ENCODE measurements at places on chromosomes 5 and 9. TPM values are rescaled to one million over a fixed set of nuclear protein-coding genes. Genes with fewer than 3 reads are reported as not detected.

DNA sequence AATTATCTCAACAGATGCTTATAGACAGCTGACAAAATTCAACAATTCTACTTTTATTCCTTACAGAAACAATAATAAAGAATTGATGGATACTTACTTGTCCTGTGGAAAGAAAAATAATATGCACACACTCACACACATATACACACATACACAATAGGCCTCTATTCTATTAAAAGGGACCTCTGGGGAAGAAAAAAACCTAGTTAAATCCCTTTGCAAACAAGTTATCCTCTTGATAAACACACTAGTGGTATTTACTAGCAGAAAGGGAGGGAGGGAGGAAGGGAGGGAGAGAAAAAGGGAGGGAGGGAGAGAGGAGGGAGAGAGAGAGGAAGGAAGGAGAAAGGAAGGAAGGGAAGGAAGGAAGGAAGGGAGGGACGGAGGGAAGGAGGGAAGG is 486.4 kb downstream of the HINT1 start:
- no peak overlapping the region for H3K4me3 ChIP-seq
- no peak overlapping the region for H3K27ac ChIP-seq
- no peaks in the 10 kb centered on the region for H3K27me3 ChIP-seq

DNA sequence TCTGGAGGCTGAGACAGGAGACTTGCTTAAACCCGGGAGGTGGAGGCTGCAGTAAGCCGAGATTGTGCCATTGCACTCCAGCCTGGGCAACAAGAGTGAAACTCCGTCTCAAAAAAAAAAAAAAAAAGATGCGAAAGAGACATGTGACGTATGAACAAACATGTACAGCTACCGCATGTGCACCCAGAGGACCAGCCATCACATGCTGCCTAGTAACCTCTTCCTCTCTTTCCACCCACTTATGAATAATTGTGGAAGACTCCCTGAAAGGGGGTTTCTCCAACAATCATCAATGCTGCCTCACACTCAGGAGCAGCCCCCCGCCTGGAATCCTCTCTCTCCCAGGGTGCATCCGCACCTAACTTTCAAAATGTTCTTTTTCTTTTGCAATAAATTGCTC is 2.2 kb downstream of the SARDH start:
- no peak overlapping the region for H3K27ac ChIP-seq
- peaks cover 4% of the 10 kb centered on the region for H3K4me1 ChIP-seq
- no peaks in the 10 kb centered on the region for H3K36me3 ChIP-seq
- H3K27me3 ChIP-seq: no peaks in the 10 kb centered on the region
- no peak for DNase-seq

DNA sequence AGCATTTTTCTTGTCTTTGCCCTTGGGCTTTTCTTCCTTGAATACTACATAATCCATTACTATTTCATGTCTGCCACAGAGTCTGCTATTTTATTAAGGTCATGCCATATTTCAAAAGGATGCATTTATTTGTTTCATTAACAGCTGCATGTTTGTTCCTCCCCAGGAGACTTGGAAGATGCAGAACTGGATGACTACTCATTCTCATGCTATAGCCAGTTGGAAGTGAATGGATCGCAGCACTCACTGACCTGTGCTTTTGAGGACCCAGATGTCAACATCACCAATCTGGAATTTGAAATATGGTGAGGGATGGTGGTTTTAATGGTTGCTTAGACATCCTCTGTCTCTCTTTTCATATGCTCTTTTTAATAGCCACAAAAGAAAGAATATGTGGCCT is 4.0 kb downstream of the IL7R start:
- no peaks in the 10 kb centered on the region for H3K27me3 ChIP-seq
- peaks cover 70% of the 10 kb centered on the region for H3K4me1 ChIP-seq
- H3K4me3 ChIP-seq: peak overlapping the region; percentile 84
- no peak for DNase-seq
- peak overlapping the region; percentile 78 for H3K27ac ChIP-seq

DNA sequence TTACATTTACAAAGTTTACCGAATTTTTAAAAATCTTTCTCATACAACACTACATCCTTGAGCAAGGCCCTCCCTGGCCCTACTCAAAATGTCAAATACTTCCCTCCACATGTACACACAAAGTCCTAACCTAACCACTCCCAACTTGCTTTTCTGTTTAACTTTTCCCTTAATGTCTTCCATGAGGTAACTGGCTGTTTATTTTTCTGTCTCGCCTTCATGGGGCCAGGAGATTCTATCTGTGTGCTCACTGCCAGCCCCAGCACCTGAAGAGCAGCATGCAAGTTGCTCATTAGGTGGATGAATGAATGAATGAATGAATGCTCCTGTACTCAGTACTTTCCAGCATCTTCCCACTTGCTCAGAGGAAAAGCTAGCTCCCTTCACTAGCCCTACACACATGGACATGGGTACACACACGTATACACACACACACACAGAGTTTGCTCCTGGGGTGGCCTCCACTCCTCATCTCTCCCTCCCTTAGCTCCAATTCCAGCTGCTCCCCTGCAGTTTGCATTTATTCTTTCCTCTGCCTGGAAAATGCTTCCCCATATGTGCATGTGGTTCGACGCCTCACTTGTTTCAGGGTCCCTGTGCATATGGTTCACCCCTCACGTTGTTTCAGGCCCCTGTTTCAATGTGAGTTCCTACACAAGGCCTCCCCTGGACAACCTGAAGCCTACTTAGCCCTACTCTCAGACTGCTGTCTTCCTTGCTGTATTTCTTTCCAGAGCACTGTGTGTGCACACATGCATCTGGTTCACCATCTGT is 165.2 kb downstream of the ROR2 start:
- no peak for DNase-seq
- H3K27me3 ChIP-seq: peaks cover 24% of the 10 kb centered on the region
- no peaks in the 10 kb centered on the region for H3K36me3 ChIP-seq
- H3K4me1 ChIP-seq: no peaks in the 10 kb centered on the region
- H3K4me3 ChIP-seq: no peak overlapping the region

DNA sequence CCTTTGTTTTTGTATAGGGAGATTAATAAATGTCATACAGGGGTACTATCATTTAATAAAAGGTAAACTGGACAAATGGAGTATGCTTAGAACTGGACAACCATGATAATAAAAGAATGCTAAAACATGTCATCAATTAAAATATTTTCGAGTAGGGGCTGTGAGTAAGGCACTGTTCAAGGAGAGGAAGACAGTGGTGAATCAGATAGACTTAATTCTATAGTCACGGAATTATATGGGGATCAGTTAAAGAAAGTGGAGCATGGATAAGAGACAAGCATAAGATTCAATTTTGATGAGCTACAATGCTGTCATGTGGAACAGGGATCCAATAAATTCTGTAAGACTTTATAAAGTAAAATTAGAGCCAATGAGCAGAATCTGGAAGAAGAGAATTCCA is 104.5 kb downstream of the HMHB1 start:
- H3K4me3 ChIP-seq: no peak overlapping the region
- no peak overlapping the region for H3K27ac ChIP-seq
- peaks cover 3% of the 10 kb centered on the region for H3K4me1 ChIP-seq
- peaks cover 17% of the 10 kb centered on the region for H3K27me3 ChIP-seq
- H3K36me3 ChIP-seq: no peaks in the 10 kb centered on the region
- DNase-seq: no peak

Gene ACER2
- 1.0 TPM for total RNA-seq

Gene SAXO1
- total RNA-seq: not detected

DNA sequence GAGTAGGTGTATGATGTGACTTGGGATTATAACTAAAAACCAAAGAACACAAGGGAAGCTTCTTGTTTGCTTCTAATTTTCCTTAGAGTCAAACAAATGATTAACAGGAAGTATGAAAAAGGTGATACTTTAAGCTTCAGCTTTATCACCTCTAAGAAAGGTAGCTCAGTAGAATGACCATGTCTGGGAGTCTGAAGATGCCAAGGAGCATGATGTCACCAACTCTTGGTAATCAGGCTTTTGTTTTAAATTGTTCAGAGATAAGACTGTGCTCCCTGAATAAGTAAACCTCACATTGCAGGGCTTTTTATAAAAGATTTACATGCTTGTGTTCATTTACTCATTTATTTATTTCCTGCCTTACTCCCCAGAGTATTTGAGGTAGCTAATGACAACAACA is 169.9 kb downstream of the FER start:
- no peak overlapping the region for H3K27ac ChIP-seq
- no peaks in the 10 kb centered on the region for H3K27me3 ChIP-seq
- no peak overlapping the region for H3K4me3 ChIP-seq
- no peaks in the 10 kb centered on the region for H3K4me1 ChIP-seq
- DNase-seq: no peak

DNA sequence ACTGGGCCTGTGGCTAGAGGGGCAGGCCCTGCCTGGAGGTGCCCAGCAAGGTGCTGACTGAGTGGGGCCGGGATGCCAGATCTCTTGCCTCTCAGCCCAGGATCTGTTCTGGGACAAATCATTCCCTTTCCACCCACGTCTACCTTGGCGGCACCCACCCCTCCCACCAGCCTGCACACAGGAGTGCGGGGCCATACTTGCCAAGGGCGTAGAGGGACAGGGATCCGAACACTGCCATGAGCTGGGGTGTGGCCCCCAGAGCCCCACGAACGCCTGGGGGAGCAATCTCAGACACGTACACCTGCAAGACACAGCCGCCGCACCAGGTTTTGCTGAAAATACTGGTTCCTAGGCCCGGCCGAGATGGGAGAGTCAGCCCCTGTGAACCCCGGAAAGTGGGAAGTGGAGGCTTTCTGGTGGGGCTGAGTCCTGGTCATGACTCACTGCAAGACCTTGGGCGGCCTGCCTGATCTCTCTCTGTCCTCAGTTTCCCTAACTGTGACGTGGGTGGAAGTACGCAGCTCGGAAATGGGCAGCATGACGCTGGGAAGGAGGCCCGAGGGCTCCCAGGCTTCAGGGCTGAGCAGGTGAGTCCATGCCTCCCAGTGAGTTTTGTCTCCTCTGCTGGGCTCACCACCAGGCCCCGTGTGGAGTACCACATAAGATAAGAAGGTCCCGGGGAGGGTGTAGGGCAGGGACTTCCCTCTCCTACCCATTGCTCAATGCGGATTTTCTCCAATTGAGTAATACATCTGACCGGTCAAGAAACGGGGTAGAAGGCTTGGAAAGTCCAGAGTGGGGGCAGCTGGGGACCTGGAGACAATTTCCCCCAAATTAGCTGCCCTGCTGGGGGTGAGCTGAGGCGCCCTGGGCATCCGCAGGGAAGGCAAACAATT is 2.6 kb downstream of the SLC2A6 start:
- no peak overlapping the region for H3K27ac ChIP-seq
- peaks cover 11% of the 10 kb centered on the region for H3K4me1 ChIP-seq
- peaks cover 3% of the 10 kb centered on the region for H3K27me3 ChIP-seq
- no peak for DNase-seq

Measured in activated T-helper 2 cell treated with anti-CD3 and anti-CD28 coated beads, Interferon-gamma antibody, Interleukin-2, Interleukin-4, amounts not matched to agents 10 μg/mL and 5 μg/mL and 100 μg/mL, durations not matched to agents 14 hours and 24 hours and 36 hours (primary cell).